Stimulated activated effector memory CD8-positive, alpha-beta T cell treated with anti-CD3 and anti-CD28 coated beads, Interleukin-12 subunit alpha, Interleukin-12 subunit beta, amount 100 ng/mL, for 72 hours (primary cell): ENCODE measurements at places on chromosomes 11 and 22.

DNA sequence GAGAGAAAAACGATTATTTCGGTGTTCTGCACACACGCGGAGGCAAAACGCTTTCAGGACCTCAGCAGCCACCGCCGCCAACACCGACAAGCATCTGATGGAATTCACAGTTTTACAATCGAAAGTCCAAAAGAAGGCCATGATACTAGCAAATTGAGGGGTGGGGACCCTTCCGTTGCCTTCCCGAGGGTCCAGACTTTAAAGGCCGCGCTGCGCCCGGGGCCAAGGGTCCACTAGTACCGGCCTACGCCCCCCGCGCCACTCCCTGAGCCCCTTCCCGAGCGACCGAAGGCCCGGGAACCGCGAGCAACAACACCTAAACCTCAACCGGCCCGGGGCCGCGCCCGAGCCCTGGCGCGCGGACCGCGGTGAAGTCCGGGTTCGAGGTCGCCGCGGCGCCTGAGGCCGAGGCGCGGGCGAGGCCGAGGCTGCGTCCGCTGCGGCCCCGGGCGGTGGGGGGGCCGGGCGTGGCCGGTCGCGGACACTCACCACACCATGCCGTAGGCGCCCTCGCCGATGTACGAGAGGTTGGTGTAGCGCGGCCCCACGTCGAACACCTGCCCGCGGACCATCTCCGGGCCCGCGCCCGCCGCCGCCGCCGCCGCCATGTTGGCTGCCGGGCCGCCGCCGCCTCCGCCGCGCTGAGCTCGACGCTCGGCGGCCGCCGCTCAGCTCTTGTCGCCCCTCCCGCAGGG, 465 bp downstream of the MAPK1 start:
- DNase-seq: peak; percentile 13

DNA sequence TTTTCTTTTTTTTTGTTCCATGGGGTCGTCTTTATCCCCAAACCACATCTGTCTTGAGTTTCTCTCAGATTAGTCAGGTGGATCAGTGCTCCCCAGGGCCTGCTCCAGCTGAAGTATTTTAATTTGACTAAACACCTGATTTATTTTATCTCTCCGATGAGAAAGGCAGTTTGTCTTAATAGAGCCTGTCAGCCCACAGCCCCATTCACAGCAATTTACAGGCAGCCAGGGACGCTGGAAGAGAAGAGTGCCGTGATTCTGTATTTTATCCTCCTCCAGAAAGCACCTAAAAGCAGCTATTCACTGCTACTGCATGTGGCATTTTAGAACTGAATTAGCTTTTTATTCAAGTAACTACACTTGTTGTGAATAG, 164.5 kb downstream of the SOX6 start:
- DNase-seq: no peak

- no peak for DNase-seq
These were observed 19.7 kb upstream of the CTTN start for GRCh38 chr11:70378506-70379134.

DNA sequence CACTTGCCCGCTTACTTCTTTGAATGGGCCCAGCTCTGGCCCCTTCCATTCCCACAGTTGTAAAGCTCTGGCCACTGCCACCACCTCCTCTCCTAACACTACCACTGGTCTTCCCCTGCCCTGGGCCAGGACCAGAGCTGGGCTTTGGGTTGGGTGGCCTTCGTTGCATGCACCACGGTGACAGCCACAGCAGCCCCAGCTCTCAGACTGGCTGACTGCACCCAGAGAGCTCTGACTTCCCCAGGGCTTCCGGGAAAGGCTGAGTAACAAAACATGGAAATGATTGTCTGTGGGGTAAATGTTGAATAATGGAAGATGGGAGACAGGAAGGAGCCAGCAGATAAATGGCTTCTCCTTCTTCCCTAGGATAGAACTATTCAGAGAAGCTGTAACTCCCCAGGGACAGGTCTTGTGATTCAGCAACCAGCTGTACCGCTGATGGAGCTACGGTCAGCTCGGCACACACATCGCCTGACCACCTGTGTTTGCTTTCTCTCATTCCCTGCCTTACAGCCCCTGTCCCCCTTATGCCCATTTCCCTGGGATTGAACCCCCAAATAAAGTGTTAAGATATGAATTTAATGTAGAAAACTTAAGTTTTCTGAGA, 27.6 kb downstream of the SCN4B start:
- no peak for DNase-seq

GRCh38 chr11:113494021-113494420, 18.8 kb upstream of the DRD2 start:
- DNase-seq: no peak

GRCh38 chr11:12120031-12121008, 9.9 kb downstream of the MICAL2 start:
- DNase-seq: no peak

GRCh38 chr11:117790279-117790678, 6.7 kb downstream of the DSCAML1 start:
- DNase-seq: no peak

GRCh38 chr11:64186492-64187165, 658 bp downstream of the STIP1 start:
- no peak for DNase-seq

- DNase-seq: no peak
These were observed 453.1 kb downstream of the SOX6 start for GRCh38 chr11:15903246-15903645.

DNA sequence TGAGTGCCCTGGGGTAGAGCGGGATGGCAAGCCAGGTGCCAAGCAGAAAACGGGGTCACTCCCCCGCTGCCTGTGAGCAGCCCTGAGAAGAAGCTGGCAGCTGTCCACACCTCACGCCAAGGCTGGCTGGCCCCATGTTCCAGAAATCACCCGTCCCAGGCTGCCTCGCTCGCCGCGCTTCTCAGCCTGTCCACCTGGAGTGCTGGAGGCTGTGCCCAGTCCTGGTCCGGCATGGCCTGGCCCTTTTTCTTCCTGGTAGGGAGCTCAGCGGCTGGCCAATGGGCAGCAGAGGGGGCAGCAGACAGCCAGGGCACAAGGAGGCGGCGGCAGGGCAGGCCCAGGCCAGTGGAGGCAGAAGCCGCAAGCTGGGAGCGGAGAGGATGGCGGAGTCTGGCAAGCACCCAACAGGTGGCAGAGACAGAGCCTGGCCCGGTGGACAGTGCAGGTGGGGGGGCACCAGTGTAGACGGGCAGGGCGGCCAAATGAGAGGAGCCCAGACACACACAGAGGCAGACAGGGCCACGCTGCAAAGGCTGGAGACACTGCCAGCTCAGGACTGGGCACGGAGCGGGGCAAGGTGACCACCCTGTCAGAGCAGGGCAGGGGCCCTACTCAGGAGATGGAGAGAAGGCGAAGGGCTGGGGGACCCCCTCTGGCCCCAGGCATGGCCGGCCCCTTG, 37.2 kb upstream of the TH start:
- no peak for DNase-seq

DNA sequence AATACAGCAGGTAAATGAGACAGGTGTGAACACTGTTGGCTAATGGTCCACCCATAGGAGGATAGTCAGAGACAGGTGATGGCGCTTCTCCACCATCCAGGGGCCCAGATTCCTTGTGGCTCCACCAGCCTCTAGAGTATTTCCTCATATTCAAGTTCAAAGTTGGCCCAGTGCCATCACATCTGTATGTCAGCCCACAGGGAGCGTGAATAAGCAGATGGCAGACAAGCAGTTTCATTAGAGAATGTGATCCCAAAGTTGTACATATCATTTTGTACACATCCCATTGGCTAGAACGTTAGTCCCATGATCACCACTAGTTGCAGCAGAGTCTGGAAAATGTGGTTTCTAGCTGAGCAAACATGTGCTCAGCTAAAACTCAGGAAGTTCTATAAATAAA, 11.0 kb upstream of the CWF19L2 start:
- no peak for DNase-seq

- DNase-seq: no peak
These were observed 125.7 kb downstream of the WT1 start for GRCh38 chr11:32309530-32310213.

DNA sequence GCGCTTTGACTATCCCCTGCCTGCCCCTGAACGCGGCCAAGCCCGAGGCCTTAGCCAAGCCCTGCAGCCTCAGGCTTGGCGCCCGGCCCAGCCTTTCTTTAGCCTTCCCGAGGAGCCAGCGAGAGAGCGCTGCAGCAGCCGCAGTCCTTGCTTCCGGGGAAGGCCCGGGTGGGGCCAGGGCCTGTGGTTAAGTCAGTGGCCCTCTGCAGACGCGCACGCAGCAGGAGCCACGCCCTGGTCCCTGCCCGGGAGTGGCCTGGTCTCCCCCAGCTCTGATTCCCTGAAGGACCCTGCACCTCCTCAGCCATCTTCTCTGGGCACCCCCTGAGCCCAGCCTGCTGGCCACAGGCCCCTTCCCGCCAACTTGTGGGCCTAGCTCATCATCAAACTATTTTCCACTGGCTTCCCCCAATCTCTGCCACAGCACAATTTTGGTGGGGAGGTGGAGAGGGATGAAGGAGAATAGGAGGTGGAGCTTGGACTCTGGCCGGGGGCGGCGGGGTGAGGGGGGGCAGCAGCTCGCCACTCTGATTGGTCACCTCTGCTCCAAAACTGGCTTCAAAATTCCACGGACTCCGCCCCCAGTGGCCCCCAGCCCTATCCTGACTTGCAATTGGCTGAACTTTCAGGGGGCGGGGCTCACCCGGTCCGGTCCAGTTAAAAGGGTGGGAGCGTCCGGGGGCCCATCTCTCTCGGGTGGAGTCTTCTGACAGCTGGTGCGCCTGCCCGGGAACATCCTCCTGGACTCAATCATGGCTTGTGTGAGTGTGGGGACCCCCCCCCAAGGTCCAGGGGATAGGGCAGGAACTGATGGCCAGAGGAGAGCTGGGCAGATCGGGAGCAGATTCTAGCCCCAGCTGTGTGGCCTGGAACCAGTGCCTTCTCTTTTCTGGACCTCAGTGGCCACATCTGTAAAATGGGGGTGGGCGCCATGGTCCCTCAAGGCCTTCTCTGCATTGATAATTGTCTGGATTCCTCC, at the start of gene LGALS1:
Gene LGALS1, plus strand, starts transcription at position 686 of the 979 bp plus-strand sequence. Its CDS starts 67 bp downstream, at position 753.
- DNase-seq: peak; percentile 63

DNA sequence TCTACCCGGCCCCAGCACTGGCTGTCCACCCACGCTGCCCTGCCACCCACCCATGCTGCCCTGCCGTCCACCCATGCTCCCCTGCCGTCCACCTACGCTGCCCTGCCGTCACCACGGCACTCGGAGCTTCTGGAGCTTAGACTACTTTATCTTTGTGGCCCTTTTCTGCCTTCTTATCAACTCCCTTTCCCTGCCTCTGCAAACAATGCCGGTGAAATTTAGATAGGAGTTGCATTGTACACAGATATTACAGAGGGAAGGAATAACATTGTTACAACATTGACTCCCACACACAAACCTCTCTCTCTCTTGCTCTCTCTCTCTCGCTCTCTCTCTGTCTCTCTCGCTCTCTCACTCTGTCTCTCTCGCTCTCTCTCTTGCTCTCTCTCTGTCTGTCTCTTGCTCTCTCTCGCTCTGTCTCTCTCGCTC, 33.7 kb upstream of the BRSK2 start:
- DNase-seq: no peak

GRCh38 chr11:11538277-11538960, 83.4 kb downstream of the GALNT18 start:
- no peak for DNase-seq

DNA sequence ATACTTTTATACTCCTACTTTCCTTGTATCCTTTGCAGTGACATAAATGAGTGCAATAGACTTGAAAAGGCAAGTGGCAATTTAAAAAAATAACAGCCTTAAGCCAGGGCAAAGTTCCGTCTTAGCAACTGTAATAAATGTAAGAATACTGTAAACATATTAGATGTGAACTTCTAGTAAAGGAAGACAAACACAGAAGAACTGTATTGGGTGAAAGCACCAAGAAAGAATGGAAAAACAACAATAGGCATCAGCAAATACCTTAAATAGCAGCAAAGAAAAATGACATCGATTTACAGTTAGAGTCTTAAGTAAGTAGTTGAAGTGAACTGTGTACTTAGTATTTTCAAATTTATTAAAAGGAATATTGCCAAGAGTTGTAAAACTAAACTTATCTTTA, 75.5 kb upstream of the TP53AIP1 start:
- DNase-seq: no peak

DNA sequence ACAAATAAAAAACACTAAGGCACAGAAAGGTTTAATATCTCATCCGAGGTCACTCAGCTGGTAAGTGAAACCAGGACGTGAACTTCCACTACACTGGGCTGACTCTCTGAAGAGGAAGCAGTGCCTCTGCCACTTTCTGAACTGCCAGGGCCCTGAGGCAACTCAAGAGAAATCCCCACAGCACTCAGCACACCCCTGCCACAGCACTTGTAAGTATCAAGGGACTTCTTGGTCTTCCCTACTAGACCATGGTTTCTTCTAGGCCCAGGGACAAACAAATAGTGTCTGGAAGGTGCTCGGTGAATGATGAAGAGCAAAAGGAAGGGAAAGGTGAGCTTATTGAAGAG, 49.7 kb downstream of the RPL27A start:
- DNase-seq: no peak

DNA sequence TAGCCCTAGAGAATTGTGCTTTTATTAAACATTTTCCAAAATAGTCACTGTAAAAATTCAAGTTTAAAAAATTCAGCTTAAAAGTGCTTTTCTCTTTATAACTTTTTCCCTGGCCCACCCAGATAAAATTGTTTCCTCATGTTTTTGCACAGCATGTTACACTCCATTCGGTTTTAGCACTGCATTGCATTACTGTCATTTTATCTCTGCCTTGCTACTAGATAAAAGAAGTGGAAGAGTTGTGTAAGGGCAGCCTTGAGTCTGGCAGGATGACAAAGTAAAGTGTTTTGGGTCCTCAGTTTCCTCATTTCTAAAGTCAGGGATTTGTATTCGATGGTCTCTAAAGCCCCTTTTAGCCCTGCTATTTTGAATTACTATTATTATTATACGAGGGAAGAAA, 99.8 kb downstream of the ATM start:
- DNase-seq: no peak

DNA sequence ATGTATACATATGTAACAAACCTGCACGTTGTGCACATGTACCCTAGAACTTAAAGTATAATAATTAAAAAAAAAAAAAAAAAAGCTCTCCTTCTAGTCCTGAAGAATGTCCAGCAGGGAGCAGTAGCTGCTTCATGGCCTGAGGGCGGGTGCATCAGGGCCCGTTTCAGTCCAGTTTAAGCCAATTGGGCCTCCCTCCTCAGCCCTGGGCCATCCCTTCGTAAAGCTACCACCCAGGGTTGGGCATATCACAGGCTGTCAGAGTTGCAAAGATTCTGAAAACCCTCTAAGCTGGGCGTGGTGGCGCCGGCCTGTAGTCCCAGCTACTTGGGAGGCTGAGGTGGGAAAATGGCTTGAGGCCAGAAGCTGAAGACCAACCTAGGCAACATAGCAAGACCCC, 5.4 kb downstream of the TMPRSS13 start:
- no peak for DNase-seq

GRCh38 chr11:19290356-19290755, 49.6 kb upstream of the E2F8 start:
- DNase-seq: no peak

GRCh38 chr11:109914809-109915653, 178.2 kb upstream of the ZC3H12C start:
- DNase-seq: no peak

- no peak for DNase-seq
These were observed 15.3 kb downstream of the IL18BP start for GRCh38 chr11:72013765-72014711.

GRCh38 chr22:46145361-46145851, 4.9 kb upstream of the PPARA start:
- no peak for DNase-seq
